ENCODE measurements at places on chromosomes 5 and 9.
A peak's percentile ranks its signal among the peaks of the same experiment; 100 is the strongest.

DNA sequence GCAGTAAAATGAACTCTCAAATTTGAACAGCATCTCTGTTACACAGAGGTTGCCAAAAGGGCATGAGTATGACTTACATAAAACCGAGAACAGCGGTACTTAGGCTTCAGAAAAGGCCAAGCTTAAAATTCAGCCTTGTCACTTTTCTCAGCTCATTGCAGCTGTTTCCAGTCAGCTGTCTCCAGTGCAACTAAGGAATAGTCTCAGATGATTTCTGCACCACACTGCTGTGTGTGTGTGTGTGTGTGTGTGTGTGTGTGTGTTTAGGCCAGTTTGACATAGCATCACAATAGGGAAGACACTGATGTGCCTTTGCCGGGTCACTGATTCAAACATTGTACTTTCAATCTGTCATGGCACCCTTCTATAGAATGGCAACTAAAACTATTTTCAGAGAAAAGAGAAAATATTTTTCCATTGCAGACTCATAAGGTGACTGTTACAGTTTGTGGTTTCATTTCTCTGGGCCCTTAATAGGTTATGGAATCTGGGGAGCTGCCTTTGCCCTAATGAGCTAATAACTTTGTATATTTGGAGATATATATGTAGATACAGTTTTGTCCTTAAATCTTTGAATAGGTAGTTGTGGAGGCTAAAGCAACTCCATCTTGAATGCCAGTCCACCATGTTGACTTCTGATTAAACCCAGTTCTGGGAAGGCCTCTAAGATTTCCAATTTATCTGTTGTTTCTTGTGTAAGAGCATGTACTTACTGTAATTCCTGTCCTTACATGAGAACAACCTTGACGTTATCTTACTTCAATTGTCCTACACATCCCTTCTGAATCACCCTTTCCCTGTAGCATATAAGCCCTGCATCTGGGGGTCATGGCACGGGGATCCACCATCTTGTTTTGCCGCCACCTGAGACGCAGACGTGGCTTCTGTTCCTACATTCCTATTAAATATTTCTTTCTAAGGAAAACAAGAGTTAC lies 4.5 kb downstream of the LSM11 start:
- DNase-seq: no peak

- DNase-seq: no peak
Observed at GRCh38 chr5:94263068-94263467, 355.3 kb downstream of the KIAA0825 start.

GRCh38 chr5:139925650-139926640 lies 117.2 kb downstream of the NRG2 start:
- no peak for DNase-seq

DNA sequence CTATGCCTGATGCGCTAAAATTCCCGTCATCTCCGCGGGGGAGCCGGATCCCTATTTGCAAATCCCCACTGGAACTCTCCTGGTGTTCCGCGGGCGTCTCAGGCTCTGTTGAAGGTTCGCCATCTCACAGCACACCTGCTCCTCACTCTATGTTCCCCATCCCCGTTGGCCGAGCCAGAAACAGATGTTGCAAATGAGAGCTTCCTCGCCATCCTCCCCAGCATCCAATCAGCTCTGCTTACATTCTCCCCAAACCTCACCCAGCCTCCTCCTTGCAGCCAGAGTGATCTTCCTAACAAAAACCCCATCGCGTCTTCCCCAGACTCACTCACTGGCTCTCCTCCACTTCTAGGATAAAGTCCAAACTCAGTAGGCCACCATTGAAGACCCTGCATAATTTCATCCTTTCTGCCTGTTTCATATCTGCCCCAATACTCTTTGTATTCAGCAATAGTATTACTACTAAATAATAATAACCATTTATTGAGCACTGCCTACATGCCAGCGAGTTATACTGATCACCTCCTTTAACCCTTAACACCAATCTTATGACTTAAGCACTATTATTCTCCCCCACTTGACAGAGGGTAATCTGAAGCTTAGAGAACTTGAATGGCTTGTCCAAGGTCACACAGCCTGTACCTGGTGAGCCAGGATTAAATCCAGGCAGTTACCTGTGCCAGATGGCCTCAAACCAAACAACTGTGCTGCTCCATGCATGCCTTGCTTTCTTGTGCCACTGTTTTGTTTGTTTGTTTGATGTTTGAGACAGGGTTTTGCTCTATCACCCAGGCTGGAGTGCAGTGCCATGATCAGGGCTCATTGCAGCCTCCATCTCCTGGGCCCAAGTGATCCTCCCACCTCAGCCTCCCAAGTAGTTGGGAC lies 14.0 kb downstream of the AQP7 start:
- DNase-seq: no peak

DNA sequence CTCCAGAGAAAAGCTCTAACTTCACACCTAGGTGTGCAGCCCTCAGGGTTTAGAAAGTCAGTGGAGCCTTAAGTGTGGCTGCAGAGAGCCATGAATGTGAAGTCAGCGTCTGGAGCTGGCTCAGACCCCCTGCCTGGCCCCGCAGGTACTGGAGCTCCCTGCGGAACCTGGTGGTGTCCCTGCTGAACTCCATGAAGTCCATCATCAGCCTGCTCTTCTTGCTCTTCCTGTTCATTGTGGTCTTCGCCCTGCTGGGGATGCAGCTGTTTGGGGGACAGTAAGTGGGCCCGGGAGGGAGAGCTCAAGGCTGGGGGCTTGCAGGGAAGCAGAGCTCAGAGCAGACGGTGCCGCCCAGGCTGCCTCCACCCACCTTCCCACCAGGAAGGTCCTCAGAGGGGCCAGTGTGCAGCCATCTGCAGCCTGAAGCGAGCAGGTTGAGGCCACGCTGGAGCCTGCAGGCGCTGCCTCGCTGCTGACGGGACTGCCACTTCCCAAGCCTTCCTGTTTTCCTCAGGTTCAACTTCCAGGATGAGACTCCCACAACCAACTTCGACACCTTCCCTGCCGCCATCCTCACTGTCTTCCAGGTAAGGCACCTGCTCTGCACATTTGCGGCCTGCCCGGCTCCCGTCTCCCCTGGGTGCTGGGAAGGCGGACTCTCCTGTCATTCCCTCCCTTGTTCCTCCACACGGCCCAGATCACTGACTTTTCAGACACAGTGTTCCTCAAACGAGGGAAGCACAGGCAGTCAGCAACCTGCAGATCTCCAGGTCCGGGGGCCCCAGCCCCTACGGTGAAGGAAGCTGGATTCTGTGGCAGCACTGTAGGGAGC lies 108.9 kb downstream of the CACNA1B start:
- no peak for DNase-seq

GRCh38 chr5:82178378-82178777 lies 99.8 kb downstream of the RPS23 start:
- DNase-seq: no peak

- no peak for DNase-seq
Observed at GRCh38 chr5:135355169-135355568, 43.9 kb downstream of the MACROH2A1 start.

DNA sequence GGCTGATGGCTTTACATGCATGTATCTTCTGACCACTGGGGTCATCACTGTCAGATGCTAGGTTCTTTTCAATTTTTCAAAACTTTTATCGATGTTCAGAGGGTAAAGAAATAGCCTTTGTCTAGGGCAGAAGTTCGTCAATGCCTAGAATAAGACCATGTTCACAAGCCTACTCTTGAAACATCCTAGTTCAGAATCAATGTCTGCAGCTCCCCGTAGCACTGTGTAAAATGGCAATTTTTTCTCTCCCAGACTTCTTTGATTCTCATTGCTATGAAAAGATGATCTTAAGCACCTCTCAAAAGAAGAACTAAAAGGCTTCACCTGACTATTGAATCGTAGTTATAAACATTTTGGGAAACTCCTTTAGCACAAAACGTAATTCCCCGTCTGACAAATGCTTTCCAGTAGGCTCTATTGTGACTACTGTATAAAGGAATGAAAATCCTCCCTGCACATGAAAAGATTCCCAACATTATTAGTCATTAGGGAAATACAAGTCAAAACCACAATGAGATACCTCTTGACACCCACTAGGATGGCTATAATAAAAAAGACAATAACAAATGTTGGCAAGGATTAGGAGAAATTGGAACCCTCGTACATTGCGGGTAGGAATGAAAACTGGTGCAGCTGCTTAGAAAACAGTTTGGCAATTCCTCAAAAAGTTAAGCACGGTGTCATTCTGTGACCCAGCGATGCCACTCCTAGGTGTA lies 263.5 kb downstream of the ARHGAP26 start:
- no peak for DNase-seq

DNA sequence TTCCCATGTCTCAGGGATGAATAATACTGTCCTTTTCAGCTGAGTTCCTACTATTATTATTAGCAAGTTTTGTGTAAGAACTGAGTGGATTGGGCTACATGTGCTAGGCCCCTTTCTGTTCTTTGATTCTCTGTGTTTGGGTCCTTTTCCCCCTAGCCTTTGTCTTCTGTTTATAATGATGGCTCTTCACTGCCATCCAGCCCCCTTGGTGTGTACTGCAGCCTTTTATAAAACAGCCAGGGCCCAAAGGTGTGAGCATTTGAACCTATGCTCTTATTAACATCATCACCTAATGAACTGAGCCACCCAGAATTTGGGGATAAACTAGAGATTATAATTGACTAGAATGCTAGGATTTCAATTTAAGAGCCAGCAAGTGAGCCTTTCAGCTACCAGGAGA lies 52.6 kb downstream of the PLAC8L1 start:
- peak; percentile 10 for DNase-seq

GRCh38 chr5:158140120-158140731 lies 281.3 kb upstream of the CLINT1 start:
- no peak for DNase-seq

GRCh38 chr9:20012232-20012631 lies 223.4 kb upstream of the SLC24A2 start:
- peak; percentile 30 for DNase-seq

- DNase-seq: no peak
Observed at GRCh38 chr5:126015235-126016181, 407.7 kb upstream of the GRAMD2B start.

DNA sequence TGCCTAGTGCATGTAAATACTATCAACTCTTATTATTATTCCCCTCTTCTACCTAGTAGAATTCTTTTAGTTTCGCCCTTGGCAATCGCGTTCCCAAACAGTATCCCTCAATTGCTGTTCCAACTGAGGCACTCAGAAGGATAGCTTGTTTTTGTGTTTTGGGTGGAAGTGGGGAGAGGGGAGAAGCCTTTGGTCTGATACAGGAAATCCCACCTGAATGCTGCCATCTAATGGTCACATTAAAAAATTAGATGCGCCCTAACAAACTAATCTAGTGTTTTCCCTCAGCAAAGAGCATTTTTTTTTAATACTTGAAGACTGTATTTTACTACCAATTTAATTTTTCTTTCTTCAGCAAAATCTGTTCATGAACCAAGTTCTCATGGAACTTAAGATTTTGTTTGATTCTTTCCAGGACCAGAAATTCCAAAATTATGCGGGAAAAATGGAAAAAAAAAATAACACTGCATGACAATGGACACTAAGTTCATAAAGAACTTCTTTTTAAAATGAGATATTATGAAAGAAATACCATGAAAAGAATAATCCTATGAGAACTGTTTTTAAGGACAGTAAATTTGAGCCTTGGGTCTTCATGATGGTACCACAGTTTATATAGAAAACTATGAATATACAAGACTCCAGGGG lies 22.2 kb upstream of the GLDC start:
- no peak for DNase-seq

DNA sequence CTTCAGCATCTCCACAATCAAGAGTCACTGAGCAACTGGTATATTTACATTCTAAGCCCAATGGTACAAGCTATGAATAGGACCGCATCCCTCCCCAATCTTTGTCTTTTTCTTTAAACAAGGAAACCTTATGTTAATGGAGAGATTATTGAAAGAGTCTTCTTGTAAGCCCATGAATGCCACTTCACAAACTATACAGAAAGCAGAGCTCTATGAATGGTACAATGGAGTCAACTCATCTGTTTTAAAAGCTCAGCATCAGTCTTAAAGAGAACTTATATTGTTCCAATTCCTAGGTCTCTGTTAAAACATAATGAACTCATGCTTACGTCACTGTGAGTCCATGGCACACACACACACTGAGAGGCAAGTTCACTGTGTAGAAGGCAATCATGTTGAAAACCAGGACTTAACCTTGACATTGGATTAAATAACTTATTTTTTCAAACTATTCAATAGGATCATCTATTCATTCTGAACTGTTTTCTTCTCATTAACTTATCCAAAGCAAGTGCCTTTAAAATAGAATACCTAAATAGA lies 4.5 kb downstream of the NREP start:
- DNase-seq: no peak

GRCh38 chr9:122446819-122447484 lies 30.8 kb downstream of the OR1J1 start:
- no peak for DNase-seq

DNA sequence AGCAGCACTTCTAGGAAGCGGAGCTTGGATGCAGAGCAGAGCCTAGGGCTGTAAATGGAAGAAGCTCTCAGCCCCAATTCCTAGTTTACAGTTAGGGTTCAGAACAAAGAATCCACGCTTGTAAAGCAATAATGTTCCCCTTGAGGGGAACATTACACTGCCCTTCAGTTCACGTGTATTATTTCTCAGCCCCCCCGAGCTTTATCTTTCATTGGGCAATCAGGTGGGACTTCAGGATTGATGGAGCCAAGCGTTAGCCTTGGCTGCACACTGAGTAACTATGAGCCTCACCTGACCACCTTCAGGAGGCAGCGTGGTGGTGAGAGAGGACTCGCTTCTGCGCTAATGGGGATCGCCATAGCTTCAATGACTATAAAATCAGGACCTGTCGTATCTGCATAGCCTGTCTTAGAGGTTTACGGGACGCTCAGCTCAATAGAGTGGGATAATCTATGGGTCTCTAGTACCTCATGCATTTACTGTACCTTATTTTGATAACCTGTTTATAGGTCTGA lies 157.0 kb upstream of the RASEF start:
- DNase-seq: no peak

DNA sequence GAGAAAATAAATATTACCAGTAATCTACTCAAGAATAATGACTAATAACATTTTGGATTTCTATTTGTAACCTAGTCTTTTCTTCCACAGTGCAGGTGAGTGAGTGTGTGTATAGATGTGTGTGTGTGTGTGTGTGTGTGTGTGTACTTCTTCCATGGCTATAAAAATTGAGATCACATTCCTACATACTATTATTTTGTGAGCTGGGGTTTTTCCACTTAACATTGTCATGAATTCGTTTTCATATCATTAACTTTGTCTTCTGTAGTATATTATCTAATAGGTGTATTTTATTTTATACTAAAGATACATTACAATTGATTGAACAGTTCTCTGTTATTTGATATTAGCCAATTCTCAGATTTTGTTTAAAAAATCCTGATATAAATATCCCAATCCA lies 152.4 kb upstream of the TRPC7 start:
- DNase-seq: no peak

DNA sequence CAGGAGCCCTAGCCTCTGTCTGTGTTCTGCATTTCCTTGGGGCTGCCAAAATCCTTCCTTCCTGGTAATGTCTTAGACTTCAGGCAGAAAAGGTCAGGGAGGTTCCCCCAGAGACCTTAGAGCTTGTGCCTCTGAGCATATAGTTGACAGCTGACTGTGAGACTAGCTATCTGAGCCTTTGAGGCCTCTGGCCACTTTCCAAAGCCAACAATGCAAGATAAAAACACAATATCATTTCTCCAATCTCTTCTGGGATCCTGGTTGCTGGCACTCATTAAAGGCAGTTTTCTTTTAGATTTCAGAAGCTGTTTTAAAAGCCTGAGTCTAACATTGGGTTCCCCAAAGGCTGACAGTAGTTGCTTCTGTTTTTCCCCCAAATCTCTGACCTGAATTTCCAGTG lies 13.2 kb upstream of the GLRA1 start:
- DNase-seq: no peak

- DNase-seq: no peak
Observed at GRCh38 chr5:176853151-176853778, 42.9 kb downstream of the UNC5A start.
